ENCODE measurements at places on chromosomes 2 and 18.

GRCh38 chr2:78977661-78978145 is 47.8 kb upstream of the REG3G start:
- DNase-seq: no peak

- DNase-seq: no peak
These were observed 132.7 kb upstream of the MEX3C start for GRCh38 chr18:51330148-51330547.

DNA sequence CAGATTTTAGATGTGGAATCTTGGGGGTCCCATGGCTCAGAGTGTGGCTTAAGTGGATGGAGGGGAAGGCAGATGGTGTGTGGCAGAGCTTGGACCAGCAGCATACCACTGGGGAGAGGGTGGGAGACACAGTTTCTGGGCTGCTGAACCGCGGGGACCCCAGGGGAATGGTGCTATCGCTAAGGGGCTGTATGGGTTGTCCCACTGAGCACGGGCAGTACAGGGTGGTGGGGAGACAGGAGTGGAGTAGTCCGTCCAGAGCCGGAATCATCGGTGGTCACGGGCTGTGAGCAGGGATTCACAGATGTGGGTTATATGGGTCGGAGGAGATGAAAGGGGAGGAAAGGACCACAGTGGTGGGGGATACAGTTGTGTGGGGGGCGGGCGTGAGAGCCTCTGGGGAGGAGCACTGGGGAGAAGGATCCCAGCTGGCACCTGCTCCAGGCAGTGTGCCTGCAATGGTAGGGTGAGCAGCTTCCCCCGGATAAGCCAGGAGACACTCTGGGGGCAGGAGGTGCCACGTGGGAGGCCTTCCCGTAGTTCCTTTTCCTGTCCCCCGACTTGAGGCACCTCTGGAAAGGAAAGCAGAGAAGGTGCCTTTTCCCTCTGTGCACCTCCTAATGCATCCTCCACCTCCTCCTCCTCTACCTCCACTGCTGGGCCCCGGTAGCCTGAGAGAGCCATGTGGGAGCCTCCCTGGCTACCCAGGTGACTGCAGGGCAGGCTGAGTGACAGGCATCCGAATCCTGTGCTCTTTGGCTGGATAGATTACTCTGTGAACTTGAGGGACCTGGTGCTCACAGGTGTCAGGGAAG is 24.9 kb downstream of the IGFBP5 start:
- no peak for DNase-seq

DNA sequence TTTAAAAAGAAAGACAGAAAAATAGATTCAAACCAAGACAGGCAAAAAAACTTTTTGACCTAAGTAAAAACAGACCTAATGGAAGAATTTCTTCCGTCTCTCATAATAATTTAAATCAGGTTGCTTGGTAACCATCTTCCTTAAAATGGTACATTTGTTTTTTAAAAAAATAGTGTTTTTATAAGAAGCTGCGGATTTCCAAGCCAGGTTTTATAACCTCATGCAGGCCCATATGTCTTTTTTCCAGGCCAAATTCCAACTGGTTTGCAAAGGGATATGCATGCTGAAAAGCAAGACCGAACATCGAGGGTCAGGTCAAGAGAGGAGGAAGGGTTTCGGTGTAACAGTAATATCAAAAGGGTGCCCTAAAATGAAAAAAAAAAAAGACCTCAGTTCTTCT is 172.9 kb downstream of the MAIP1 start:
- no peak for DNase-seq

DNA sequence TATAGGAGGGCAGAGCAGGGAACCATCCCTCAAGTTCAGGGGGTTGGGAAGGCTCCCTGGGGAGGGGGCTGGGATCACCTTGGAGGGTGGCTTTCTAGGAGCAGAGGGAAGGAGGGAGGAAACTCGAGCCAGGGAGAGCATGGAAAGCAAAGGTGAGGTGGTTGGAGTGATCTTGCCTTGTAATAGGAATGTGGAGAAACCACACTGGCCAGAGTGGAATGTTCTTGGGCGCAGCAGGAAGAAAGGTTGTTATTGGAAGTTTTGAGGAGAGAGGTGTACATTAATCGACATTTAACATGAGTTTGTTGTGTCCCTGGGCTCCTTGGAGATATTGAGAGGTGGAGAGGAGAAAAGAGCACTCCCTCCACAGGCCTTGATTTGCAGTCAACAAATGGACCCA is 272.2 kb downstream of the PRKCE start:
- no peak for DNase-seq

DNA sequence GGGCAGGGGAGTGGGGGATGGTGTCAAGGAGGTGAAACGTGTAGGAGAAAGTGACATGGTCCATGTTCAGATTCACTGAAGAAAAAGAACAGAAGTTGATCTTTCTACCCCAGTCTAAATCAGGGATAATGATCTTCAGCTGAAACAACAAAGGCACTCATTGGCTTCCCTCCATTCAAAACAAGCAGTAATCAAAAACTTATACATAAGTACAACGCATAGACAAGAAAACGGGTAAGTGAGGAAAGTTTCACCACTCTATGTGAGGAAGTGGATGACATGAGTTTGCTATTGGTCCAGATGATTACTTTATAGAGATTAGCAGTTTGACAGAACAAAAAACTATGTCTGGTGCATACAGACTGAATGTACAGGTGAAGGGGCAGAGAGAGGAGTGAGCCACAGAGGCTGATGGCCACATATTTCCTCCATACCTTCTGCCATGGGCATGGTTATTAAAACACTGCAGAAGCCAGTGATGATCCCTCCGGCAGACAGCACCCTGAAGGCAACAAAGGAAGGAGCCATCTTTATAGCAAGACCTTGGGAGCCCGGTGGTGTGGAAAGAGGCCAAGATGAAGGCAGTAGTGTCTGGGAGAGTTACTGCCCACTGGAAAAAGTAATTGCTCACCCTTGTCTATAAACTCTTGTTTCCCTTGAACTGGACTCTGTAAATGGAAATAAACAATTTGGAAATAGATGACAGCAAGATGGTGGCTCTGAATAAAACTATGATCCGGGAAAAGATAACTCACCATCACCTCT is 57.7 kb downstream of the SLC25A12 start:
- DNase-seq: peak; percentile 33

DNA sequence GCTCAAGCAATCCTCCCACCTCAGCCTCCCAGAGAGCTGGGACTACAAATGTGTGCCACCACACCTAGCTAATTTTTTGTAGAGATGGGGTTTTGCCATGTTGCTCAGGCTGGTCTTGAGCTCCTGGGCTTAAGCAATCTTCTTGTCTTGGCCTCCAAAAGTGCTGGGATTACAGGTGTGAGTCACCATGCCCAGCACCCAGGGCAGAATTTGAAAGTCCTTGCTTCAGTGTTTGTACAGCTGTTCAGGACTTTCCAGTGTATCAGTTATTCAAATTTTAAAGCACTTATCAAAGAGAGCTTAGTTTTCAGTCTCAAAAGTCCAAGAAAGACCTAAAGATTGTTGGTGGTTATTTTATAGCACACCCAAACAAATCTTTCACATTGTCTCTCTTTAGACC is 43.6 kb upstream of the VPS54 start:
- peak; percentile 54 for DNase-seq

DNA sequence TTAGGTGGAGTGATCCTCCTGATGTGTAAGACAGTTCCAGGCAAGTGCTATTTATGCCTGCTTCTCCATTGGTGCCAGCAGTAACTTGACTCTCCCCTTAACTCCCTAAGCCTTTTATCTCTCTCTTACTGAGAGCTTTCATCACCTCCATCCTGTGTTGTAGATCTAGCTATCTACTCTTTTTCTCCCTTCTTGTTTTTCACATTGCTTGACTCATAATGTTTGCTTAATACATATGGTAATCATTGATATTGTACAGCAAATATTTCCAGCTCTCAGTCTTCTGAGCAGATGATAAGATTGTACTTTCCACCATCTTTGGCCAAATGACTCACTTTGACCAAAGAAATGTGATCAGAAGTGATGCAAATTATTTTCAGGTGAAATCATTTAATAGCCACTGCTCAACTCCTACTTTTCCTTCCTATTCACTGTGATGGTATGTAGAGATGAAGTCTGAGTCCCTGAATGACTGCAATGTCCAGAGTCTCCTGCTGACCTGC is 165.0 kb downstream of the PLCL1 start:
- peak; percentile 18 for DNase-seq

GRCh38 chr2:106607371-106607770 is 120.2 kb downstream of the CD8B2 start:
- DNase-seq: no peak

All from EH (cell line).